Stimulated activated CD4-positive, alpha-beta T cell treated with anti-CD3 and anti-CD28 coated beads, Interleukin-4, amount 100 ng/mL, for 24 hours (primary cell): ENCODE measurements at places on chromosomes 4 and X.

DNA sequence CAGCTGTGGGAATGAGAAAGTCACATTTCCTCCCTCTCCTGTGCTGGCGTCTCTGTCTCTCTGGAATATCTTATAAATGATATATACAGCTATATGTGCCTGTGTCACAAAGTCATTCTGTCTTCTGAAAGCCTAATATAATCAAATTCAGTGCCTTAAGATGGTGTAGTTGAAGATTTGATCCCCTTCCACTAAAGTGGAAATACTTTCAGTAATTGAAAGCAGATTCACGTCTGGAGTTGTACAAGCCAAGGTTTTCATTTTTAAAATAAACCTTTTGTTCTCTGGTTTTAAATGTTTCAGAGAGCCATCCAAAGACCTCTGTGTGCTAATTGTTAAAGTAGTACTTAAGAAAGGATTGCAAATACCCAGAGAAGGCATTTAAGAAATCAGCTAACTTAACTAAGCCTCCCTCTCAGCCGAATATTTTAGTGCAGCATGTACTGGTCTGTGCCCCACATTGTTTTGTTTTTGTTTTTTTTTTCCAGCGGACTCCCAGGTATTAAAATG lies 206.8 kb downstream of the TENM3 start:
- DNase-seq: no peak

DNA sequence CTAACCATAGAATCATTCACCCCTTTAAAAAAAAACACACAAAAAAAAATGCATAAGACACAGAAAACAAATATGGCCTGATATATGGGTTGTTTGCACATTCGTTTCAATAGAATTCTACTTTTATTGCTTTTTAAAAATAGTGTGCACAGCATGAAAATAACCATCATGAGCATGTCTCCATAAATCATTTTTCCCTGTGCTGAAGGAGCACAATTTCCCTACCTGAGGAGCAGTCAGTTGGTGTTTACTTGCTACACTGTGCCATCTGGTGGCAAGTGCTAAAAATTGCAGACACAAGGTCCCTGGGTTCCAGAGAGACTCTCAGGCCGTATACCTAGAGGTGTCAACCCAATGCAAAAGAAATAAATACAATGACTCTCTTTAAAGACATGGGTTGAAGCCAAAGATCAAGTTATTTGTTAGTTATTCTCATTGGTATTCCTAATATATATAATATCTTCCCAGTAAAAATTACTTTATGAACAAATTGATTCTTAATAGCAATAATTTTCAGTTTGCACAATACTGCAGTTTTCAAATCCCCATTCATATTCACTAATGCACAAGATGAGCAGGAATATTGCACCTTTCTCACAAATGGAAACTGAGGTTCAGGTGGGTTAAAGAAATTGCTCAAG lies 551.4 kb downstream of the IQCM start:
- no peak for DNase-seq

- DNase-seq: peak; percentile 14
These were observed 30.8 kb upstream of the LRBA start for GRCh38 chr4:151045907-151046306.

GRCh38 chrX:27797575-27797974 lies 10.2 kb upstream of the MAGEB10 start:
- no peak for DNase-seq

- DNase-seq: no peak
These were observed 20.2 kb downstream of the CLIC2 start for GRCh38 chrX:155314260-155314659.

- DNase-seq: no peak
These were observed 144.8 kb upstream of the GALNTL6 start for GRCh38 chr4:171668403-171668802.

DNA sequence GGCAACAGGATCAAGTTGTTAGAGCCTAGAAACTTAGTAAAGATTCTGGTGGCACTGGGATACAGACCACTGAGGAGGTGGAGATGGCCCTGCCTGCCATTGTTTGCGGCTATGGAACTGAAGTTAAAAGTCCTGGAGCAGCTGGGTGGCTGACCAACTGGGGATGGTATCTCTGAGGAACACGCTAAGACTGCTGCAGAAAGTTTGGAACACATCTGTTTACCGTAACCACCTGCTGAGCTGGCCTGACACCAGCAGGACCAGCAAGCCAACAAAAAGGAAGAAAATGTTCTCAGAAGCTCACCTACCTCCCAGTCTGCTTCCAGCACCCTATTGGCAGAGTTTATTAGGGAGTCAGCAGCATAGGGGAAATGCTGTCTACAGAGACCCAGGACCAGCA lies 17.4 kb upstream of the PACRGL start:
- DNase-seq: no peak

GRCh38 chr4:125316791-125317524 lies 2.2 kb downstream of the FAT4 start:
- no peak for DNase-seq

- DNase-seq: no peak
These were observed 11.6 kb downstream of the ARSF start for GRCh38 chrX:3052860-3053259.

DNA sequence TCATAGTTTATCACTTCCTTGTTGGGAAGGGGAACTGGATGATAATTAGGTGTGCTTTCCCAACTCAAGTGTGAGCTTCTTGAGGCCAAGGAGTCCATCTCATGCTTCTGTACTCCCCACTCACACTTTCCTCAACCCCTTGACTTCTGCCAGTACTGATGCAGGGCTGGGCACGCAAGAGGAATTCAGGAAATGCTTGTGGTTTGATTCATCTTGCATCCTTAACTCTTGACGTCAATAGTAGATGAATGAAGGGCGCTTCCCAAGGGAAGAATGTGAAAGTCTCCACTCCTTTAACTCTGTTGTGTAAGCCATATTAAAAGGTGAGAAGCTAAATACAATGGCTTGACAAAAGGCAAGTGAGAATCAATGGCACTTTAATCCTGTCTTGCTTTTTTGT lies 101.8 kb downstream of the AGTR2 start:
- DNase-seq: no peak

GRCh38 chrX:113390531-113390930 lies 549.9 kb upstream of the AMOT start:
- DNase-seq: no peak

DNA sequence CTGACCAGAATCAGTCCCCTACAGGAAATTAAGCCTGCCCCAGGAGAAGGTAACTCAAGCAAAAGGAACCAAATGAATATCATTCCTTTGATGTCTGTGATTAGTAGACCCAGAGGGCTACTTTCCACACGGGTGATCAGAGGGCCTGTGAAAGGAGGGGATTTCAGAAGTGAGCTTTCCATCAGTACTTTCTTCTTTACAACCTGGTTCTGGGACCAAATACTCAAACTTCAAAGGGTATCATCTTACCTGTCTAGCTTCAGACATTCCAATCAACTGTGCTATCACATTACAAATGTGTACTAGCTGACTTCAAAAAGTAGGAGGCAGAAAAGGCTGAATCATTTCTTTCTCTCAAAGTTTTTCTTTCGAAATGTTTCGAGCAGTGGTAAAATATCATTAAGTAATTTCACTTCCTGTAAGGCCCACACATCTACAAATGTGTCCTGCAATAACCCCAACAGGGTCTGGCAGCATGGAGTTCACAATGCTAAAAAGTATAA lies 23.9 kb downstream of the ACSL4 start:
- no peak for DNase-seq

GRCh38 chr4:69640289-69640688 lies 847 bp upstream of the UGT2A2 start:
- DNase-seq: no peak

DNA sequence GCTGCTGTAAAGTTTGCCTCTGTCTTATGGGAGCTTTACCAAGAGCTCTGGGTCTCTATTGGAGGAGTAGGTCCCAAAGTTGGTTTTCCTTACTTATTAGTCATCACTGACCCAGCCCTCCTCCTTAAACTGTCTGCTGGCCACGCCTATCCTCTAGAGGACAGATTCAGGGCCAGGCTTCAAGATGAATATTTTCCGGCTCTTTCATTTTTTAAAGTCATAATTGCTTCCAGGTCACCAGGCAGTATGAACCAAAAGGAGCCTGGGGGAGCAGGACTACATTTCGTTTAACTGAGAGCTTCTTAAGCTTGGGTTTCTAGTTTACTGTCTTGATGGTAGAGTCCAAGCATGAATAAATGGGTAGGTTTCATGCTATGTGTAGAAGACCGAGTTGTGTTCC lies 13.7 kb downstream of the BCORL1 start:
- no peak for DNase-seq

GRCh38 chr4:145011636-145012035 lies 86.4 kb downstream of the ANAPC10 start:
- DNase-seq: no peak

- no peak for DNase-seq
These were observed 22.7 kb upstream of the LEF1 start for GRCh38 chr4:108191269-108191914.

GRCh38 chrX:56744996-56745395 lies 16.0 kb downstream of the NBDY start:
- no peak for DNase-seq

- no peak for DNase-seq
These were observed 465 bp downstream of the BMPR1B start for GRCh38 chr4:94758141-94758699.

- DNase-seq: no peak
These were observed 135.1 kb downstream of the SCLT1 start for GRCh38 chr4:128958194-128958593.

GRCh38 chrX:13401724-13402123 lies 81.9 kb upstream of the ATXN3L start:
- DNase-seq: no peak

DNA sequence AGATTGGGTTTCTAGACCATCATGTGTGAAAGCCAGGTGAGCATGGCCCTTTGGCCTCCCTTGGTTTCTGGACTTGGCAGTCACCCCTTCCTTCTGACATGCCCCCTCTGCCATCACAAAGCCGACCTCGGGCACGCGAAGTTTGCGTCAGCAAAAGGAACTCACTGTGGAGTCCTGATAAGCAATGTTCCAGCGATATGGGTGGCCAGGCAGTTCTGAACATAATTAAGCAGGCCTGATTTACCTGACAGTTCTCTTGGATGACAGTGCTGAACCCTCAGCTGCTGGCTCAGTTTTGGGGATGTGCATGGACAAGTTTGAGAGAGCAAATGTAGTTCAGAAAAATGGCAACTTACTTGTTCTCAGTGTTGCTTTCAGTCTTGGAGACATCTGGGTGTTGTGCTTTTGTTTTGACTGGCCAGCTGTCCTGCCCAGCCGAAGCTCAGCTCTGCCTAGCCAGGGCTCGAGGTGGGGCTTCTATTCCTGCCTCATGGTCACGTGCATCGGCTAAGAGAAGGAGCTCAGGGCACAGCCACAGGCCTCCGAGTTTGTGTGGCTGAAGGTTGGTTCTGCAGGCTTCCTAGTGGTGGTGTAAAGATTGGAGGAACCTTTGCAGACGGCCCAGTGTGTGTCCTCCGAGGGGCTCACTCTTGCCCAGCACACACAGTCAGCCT lies 78.3 kb downstream of the CLDN34 start:
- no peak for DNase-seq

DNA sequence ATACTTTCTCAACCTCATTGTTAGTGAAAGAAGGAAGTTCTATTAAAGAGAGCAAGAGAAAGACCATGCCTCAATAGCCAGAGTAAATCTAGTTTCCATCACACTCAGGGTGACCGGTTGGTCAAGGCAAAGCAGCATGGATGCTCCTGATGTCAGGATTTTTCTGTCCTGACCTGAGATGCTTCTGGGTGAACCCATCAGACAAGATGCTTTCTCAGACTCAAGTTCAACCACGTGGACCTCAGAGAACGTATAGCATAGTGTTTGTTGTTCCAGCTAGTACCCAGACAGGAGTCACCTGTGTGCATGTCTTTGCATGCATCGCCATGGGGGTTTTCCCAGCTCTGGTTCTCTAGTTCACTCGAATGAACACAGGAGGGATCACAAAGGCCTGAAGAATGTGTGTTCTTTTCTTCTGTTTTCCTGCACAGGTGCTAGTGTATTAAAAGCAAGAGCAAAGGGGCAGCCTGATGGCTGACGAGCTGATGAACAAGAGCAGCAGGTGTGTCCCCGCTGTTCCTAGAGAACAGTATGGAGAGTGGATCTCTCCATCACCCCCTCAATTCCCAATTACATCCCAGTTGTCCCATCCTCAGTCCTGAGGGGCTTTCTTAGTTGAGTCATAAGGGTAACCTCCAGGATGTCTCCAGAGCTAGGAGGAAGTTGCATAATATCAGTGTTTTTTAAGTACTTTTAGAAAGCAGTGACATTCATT lies 110.5 kb upstream of the ENPP6 start:
- peak; percentile 58 for DNase-seq

DNA sequence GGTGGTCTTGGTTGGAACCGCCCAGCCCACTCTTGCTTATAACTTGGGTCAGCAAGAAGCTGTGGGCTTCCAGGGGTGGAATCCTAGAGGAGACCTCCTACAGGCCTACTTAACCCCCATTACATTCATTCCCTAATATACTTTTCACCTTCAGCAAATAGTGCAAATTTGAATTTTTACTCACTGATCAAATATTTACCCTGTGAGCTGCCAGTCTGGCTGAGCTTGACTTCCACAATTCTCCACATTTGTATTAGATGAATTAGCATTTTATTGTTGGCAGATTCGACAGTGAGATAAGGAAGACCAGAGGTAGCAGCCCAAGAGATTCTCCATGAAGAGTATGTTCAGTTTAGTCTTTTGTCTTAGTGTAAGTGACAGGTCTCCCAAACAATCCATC lies 199.6 kb downstream of the BCOR start:
- DNase-seq: no peak

- DNase-seq: no peak
These were observed 97.7 kb downstream of the DDX60 start for GRCh38 chr4:168220893-168221292.

DNA sequence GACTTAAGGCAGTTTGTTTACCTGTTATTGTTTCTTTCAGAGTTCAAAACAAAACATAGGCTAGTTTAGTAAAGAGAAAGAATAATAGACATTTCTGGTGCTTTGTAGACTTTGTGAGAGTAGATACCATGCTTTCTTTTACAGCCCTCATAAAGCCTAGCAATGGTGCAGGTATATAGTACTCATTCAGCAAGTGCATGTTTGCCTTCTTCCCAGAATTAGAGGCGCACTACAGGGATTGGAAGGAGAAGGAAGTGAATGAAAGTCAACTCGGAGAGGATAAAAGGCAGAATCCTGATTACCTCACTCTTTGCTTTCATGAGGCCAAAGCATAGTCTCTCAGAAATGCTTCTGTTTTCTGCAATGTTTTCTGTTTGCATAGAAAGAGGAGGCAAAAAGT lies 43.1 kb upstream of the FHDC1 start:
- no peak for DNase-seq
